ENCODE measurements at places on chromosomes 2 and 18.

GRCh38 chr2:64718250-64718885, 64.7 kb upstream of the SERTAD2 start:
- no peak for DNase-seq

GRCh38 chr2:181656450-181657291, at the start of gene CERKL:
CERKL (minus strand) TSS chr2:181657105; CDS start chr2:181657006, 99 bp downstream.
- DNase-seq: no peak

DNA sequence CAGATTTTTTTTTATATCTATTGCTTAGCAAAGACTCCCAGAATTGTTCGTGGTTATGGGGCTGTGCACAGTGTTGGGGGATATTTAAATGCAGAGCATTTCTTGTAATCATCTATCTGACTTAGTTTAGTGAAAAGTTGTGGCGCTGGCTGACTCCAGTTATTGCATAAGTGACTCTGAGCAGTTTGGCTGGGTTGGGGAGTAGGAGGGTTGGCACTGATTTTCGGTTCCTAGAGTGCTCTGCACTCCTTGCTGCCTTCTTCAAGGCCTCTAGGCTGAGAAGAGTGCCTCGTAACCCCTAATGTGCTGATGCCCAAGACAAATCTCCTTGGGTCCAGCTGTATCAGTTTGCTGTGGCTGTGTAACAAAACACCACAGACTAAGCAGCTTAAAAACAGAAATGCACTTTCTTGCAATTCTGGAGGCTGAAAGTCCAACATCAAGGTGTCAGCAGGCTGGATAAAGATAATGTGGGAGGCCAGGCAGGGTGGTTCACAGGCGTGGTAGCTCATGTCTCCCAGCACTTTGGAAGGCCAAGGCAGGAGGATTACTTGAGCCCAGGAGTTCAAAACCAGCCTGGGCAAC, 6.5 kb upstream of the IMPA2 start:
- DNase-seq: no peak

DNA sequence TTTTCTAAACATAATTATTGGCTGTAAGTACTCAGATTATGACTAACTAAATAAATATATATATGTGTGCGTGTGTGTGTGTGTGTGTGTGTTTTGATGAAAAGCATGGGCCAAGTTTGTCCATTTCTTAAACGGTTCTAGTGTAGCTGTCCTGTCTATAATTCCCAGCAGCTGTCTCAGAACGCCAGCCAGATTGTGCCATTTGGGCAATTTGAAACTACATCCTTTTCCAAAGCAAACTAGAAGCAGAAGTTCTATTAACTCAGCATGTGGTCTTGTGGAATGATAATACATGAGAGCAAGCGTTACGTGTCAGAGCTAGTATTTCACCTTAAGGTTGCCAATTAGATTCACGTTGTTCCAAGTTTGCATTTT, 1.7 kb downstream of the ARHGAP28 start:
- DNase-seq: no peak

DNA sequence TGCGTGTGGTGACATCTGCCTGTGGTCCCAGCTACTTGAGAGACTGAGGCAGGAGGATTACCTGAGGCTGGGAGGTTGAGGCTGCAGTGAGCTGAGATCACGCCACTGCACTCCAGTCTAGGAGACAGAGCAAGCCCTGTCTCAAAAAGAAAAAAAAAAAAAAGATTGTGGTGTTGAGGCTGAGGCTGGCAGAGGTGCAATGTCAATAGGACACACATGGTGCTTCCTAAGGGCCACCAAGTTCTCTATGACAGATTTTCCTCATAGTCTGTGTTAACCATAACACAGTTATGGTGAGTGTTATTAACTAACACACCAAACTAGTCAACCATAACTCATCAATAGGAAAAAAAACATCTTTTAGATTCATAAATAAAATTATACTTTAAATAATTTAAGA, 494.4 kb downstream of the TMX3 start:
- no peak for DNase-seq

GRCh38 chr2:219951099-219951498, 323.7 kb downstream of the SLC4A3 start:
- DNase-seq: no peak

DNA sequence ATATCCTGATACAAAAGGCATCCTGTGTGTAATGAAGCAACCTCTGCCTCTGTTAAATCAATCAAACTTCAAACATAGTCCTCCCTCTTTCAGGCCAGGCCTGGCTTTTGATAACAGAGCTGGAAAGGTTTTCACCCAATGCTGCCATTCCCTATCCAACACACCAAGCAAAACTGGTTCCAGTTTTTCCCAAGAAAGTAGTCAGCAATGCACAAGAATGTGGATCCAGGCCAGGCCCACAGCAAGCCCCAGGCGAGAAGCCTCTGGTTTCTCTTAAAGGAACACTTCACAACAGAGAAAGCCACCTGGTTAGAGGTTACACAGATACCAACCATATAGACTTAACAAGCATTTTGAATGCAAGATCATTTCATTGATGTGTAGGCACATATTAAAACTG, 49.2 kb upstream of the CCDC150 start:
- DNase-seq: no peak

GRCh38 chr2:241269707-241270520, 45.6 kb downstream of the HDLBP start:
- no peak for DNase-seq

- DNase-seq: no peak
These were observed 22.5 kb downstream of the EHBP1 start for GRCh38 chr2:62727876-62728566.

DNA sequence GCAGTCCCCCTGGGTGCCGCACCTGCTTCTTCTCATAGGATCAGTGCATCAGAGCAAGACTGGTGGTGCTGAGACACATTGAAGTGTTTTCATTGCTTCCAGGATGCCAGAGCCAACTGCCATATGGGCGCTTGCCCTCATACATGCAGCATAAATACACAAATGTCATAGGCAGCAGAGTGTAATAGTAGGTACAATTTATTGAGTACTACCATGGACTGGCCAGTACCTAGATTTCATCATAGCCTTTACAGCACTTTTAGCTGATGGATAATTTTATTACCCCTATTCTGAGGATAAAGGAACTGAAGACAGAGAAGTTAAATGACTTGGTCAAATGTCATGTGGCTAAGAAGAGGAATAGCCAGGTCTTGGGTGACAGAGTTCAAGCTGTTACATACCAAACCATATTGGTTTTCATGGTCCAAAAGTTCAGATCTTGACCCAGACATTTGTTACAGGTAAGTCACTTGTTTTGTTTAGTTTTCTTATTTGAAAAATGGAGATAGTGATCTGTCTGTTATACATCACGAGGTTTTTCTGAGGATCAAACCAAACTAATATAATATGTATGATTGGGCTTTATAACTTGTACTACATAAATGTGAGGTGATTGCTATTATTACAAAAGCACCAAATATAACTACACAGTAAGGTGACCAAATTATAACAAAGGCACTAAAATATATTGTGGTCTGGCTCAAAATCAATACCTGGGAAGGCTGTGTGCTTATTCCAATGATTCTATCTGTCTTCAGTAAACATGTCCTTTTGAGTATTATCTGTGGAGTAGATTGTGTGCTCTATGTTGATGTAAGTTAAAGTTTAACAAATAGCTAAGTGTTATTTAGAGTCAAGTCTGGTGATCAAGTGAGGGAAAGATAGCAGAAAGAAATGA, 151.9 kb upstream of the CYRIA start:
- DNase-seq: no peak

DNA sequence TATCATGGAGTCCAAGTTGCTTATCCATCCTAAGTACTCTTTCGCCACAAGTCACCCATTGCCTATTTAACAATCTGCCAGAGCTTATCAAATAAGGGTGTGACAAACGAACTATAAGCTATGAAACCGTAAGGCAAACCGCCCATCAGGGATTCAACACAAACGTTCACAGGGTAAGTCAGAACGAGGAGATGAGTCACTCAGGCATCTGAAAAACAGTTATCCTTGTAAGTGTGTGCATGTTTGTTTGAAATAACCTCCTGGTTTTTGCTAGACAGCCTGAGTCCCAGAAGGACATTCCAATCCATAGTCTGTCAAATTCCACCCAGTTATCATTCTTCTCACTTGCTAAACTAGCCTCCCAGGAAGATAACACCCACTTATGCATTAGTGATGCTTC, 299.1 kb downstream of the PAX3 start:
- DNase-seq: no peak

DNA sequence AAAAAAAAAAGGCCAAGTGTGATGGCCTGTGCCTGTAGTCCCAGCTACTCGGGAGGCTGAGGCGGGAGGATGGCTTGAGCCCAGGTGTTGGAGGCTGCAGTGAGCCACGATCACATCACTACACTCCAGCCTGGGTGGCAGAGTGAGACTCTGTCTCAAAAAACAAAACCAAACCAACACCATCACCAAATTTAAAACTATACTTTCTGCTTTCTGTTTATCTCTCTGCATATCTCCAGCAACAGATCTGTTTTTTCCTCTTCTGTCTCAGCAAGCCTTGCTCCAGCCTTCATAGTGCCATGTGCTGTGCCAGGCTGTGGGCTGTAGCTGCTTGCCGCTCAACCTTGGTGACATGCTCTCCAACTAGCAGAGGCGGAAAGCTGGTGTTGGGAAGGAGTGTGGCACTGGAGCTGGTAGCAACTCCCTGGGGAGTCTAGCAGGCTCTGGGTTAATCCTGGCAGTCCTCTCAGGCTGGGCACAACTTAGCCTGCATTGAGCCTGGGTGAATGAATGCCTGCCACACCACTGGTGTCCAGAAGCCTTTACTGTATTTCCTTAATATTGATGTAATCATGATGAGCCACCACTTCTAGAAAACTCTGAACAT, 204.1 kb downstream of the LDLRAD4 start:
- no peak for DNase-seq

DNA sequence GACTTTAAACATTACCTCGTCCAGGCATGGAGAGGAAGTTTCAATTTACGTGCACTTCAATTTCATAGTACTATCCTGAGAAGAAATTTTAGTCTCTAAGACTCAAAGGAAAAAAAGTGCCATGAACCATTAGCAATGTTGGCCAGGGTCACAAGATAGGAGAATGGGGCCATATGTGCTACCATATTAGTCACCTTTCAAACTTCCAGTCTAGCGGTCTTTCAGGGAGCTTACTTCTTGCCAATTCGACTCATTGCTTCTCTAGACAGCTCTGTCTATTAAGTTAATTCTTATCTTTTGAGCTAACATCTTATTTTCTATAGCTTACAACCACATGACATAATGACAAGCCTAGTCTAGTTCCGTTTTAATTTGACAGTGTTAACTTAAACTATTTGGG, 129.1 kb downstream of the ANKRD44 start:
- DNase-seq: no peak

GRCh38 chr2:42068571-42069178, 20.9 kb downstream of the PKDCC start:
- DNase-seq: no peak

DNA sequence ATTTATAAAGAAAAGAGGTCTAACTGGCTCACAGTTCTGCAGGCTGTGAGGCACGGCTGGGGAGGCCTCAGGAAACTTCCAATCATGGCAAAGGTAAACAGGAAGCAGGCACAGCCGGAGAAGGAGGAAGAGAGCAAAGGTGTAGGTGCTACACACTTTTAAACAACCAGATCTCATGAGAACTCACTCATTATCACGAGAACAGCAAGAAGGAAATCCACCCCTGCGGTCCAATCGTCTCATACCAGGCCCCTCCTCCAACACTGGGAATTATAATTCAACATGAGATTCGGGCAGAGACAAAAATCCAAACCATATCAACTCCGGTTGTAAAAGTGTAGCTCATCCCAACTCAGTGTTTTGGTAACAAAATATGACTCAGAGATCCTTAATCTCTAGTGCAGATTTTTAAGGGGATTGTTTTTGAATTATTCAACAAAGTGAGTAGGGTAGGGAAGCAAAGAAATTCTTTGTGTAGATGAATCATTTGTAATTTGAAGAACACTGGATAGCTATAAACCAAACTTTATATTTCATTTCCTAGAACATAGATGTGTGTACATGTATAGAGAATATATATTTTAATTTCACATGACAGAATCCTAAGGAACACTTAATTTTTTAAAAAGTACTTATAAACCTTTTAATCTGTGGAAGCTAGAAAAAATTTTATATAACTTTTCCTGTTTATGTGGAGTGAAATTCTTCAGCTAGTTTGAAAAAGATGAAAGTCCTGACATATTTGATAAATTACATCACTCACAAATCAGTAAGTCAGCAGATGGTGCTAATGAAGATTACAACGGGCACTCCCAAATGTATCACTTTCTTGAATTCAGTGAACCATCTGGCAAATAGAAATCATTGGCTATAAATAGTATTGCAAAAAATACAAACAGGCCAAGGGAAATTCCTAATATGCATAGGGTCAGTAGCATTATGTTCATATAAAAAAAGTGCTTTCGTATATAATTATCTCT, 130.1 kb downstream of the OLA1 start:
- no peak for DNase-seq

- DNase-seq: no peak
These were observed 623.5 kb upstream of the DDX18 start for GRCh38 chr2:117190856-117191559.

DNA sequence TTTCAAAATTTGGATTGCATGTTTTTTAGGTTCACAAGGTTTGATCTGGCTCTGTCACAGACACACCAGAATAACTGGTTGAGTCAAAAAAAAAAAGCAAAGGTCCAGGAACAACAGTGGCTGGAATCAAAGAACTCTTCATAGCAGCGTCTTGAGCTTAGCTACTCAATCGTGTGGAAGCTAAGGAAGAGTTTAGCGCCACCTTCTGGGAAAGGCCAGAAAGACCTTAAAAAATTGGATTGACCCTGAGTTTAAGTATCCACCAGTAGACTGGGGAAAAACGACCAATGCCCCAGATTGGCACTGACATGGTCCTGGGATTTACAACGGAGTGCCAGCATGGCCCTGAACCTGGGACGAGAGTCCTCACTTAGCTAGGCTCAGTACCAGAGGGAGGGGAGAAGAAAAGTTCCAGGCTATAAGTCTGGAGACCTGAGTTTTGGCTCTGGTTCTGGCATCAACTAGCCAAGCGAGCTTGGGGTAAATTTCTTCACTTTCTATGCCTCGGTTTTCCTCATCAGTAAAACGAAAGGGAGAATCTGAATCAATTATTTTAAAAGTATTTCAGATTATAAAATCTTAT, 71.1 kb upstream of the TFCP2L1 start:
- DNase-seq: peak; percentile 16

- DNase-seq: no peak
These were observed 20.8 kb downstream of the SEH1L start for GRCh38 chr18:12968619-12969018.

DNA sequence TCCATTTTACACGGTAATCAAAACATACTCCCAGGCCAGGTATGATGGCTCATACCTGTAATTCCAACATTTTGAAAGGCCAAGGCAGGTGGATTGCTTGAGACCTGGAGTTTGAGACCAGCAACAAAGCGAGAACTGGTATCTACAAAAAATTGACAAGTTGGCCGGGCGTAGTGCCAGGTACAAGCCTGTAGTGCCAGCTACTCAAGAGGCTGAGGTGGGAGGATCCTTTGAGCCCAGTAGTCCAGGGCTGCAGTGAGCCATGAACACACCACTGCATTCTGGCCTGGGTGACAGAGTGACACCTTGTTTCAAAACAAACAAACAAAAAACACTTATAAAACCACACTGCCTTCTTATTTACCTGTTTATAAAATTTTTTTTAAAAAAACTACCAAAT, 80.8 kb downstream of the GAREM1 start:
- DNase-seq: no peak
